ENCODE measurements at places on chromosomes 4 and X.

- peak; percentile 2 for DNase-seq
These were observed 54.5 kb upstream of the GRIA2 start for GRCh38 chr4:157165935-157166610.

- no peak for DNase-seq
These were observed 265.7 kb downstream of the IQCM start for GRCh38 chr4:149549911-149550310.

DNA sequence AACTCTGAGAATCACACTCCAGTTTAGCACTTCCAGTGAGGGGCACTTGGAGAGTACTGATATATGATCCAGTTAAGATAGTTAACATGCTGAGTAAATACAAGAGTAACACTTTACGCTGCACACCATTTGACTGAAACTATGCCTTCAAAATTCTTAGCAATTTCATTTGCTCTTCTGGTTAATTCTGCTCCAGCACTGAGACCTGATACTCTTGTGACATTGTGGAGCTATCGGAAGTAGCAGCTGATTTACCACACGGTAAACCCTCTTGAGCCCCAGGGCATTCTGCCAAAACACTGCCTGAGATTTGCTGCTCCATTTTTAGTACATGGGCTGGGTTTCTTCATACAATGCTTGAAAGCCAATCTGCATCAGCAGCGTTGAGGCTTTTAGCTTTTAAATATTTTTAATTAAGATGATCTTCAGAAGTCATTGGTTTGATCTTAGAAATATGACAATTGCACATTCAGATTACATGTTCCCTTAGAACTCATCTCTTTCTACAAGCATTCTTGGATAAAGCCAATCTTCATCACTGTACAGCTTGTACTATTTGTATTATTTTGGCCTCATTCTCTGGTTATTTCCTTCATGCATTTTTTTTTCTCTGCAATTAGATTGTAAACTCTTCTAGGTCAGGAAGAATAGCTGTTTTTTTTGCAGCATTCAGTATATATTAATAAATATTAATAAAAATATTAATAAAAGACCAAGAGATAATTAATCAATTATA, 67.8 kb upstream of the ETNPPL start:
- DNase-seq: peak; percentile 34

GRCh38 chrX:49176421-49177326, 5.0 kb downstream of the PLP2 start:
- DNase-seq: no peak

- no peak for DNase-seq
These were observed 60.6 kb upstream of the TLR2 start for GRCh38 chr4:153623491-153623890.

- DNase-seq: peak; percentile 77
These were observed 52.6 kb downstream of the LIMCH1 start for GRCh38 chr4:41590591-41590990.

DNA sequence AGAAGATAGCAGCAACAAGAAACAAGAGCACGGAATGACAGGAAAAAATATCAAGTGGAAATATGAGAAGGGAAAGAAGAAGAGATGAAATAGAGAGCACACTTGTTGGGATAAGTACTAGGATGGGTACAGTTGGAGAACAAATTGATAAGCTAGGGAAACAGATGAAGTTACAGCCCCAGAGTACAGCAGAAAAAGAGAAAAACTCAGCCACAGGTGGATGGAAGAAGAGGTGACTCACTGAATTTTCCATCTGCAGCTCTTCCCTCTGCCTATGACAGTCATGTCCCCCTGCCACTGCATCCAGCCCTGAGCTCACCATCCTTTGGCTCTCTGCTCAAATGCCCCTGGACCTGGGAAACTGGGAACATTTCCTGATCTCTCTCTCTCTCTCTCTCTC, 209.0 kb downstream of the BCOR start:
- no peak for DNase-seq

DNA sequence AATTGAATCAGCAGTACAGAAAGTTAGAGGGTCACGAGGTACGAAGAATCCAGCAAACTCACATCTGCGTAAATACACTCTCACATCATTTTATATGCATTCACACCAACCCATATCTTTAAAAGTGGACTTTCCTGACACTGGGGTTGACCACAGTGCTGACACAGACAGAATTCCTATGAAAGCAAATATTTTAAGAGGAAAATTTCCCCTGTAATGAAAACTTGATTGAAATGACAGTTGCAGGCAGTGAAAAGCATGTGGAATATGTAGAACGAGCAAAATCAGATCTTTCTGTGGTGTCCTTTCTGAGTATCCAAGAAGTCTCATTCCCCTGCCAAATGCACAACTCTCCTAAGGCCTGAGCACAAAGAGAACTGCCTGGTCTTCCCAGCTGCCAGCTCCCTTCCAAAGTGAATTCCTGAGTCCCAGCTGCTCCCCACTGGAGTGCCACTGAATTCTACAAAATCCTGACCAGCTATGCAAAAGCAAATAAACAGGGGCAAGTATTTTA, 50.5 kb upstream of the FAM9C start:
- no peak for DNase-seq

GRCh38 chrX:39969099-39969818, 128.5 kb downstream of the BCOR start:
- peak; percentile 24 for DNase-seq

DNA sequence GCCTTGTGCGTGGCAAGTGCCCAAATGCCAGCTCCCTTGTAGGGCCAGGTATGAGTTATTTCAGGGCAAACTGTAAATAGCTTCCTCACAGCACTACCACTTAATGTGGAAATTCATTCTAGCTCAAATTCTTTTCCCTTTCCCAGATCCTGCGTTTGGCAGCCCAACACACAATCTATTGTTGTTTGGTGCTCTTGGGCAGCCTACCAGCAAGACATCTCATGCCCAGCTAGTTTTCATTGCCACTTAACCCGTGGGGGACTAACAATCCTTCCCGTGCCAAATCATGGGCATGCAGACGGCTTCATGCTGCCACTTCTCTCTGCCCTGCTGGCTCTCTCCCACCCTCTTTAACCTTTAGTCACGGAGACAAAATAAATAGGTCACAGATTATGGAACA, 454.2 kb downstream of the GRIA2 start:
- DNase-seq: peak; percentile 13

DNA sequence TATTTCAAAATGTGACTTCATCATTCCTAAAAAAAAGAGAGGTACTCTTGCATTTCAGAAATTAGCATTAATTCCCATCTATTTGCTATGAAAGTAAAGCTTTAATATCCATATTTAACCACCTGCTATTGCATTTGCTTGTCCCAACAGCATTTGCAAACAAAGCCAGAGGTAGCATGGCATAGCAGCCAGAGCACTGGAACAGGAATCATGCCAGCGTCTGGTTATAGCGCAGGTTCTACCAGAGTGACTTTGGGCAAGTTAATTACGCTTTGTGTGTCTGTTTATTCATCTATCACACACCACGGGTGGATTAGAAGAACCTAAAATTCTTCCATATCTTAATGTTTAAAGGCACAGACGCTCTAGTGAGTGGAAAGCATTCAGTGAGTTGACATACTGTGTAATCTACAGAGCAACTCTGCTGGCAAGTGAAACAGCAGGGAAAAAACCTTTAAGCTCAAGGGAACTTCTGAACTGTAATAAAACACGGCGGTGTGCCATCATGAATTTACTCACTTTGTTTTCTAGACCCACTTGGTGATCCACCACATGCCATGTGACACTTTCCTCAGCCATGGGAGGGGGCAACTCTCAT, 76.6 kb upstream of the QRFPR start:
- DNase-seq: no peak

GRCh38 chrX:20383477-20383876, 116.8 kb upstream of the RPS6KA3 start:
- DNase-seq: no peak

DNA sequence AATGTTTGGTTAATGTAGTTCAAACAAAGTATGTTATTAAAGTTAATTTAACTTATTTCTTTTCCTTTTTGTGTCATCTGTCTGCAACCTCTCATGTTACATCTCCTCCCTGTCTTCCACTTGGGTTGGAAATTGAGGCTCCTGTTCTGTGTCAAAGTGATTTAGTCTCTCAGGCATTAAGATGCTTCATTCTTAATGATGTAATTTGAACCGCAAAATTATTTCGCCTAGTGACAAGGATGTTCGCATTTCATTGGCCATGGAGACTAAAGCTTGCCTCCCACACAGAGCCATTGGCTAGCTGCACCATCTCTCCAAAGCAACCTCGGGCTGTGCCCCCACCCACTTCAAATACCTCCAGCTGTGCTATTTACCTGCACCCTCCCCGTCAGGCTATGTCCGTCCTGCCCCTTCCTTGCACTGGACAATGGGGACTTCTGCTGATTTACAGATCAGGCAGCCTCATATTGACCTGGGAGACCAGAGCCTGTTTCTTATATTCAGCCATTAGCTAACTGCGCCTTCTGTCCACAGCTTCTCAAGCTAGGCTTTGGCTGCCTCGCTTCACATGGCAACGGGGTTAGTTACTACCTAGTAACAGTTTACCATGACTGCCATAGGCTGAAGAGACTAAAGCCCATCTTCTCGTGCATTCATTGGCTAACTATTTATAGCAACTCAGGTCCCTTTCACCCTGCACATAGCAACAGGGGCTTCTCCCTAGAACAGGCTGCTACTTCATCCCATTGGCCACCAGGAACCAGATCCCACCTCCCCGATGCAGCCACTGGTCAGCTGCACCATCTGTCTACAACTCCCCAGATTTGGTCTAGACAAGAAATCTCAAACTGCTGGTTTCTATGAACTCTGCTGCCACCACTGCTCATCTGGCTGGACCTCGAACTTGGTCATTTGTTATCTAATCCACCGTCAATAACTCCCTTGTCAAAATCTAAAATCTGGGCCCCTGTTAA, 8.6 kb upstream of the ZNF157 start:
- DNase-seq: peak; percentile 86

- DNase-seq: peak; percentile 37
These were observed 128.4 kb upstream of the SCML1 start for GRCh38 chrX:17608888-17609287.

- no peak for DNase-seq
These were observed 2.6 kb upstream of the TMEM192 start for GRCh38 chr4:165115301-165115700.

DNA sequence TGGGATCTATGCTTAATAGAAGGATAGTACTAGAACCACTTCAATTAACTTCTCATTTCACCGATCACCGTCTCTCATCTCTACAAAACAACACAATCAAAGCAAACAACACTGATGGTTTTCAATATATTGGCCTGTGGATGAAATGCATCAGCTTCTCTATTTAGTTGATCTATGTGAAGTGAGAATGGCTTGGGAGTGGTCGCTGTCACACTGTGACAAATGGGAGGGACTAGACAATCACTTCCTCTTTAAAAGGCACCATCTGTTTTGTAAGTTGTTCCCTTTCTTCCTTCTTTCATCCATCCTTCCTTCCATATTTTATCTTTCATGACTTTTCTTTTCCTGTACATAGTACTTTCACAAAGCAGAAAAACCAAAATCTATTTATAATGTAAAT, 23.9 kb upstream of the NWD2 start:
- no peak for DNase-seq

DNA sequence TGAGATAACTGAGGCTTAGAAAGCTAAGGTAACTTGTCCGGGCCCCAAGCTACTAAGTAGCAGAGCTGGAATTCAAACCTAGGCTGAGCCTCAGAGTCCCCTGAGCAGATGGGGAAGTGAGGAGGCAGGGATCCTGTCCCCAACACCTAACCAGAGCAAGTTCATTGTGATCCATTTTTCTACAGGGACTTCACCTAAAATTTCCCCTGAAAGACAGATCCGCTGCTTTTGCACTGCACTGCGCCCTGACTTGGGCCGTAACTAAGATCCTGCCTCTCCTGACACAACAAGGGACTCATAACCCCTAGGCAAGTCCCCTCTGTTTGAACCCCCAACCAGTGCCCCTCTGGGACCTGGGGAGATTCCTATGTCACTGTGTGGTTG, 25.6 kb upstream of the MTM1 start:
- DNase-seq: no peak

- DNase-seq: no peak
These were observed 964 bp upstream of the GPR82 start for GRCh38 chrX:41722816-41723618.

DNA sequence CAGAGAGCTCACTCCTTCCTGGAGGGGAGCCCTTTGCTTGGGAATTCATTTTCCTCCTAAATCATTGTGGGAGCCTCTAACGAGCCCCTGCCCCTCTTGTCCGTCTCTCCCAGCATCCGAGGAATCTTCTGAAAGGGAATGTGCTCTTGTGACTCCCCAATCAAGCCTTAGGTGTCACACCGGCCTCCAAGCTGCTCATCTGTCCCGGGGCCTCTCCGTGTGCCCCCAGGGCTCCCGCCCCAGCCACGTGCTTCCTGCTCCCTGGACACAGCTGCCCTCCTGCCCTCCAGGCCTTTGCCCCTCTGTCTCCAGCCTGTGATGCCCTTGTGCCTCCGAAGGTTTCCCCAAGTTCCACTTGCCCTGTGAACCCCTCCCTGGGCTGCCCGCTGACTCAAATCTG, 239.8 kb downstream of the AFAP1 start:
- no peak for DNase-seq

- no peak for DNase-seq
These were observed 121.7 kb downstream of the TLL1 start for GRCh38 chr4:165994701-165995100.

DNA sequence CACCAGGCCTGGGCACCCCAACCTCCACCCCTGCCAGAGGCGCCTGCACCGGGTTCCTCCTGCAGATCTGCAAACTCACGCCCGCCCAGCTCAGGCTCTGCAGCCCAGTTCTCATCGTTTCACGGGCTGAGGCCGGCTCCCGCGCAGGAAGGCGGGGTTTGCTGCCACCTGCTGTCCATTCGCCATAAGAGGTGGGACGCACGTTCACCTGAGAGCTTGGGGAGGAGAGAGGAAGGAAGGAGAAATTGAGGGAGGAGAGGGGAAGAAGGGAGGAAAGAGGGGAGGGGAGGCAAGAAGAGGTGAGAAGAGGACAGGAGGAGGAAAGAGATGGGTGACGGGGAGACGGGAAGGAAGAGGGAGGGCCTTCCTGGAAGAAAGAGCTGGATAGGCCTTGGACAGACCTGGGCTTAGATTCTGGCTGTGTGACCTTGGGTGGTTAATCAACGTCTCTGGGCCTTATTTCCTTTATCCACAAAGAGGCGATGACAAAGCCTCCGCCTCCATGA, 114.5 kb downstream of the ADRA2C start:
- peak; percentile 32 for DNase-seq

GRCh38 chrX:9465380-9466123, 694 bp downstream of the TBL1X start:
- no peak for DNase-seq

DNA sequence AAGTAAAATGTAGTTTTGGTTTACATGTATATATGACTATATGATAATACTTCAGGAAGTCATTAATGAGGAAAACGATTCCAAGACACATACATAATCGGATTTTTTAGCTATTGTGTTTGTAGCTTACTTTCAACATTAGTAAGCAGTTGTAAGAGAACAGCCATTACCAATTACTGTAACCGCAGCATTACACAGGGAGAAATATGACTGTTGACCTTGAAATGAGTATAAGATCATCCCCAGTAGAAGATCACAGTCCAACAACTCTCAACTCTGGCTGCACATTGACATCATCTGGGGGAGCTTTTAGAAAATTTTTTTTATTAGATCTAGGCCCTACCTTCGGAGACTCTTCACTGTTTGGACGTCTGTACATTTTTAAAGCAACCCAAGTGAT, 762.0 kb upstream of the MAGEB2 start:
- no peak for DNase-seq

GRCh38 chr4:55546756-55547465, at the start of gene CLOCK:
Gene CLOCK, minus strand, starts transcription at chr4:55546909. Its CDS starts 64,124 bp downstream, at chr4:55482785.
- DNase-seq: peak; percentile 74

All from NCI-H1105 (cell line).